NCI-H2029 treated with DMSO at 0.1 percent for 48 hours (cell line): ENCODE measurements at places on chromosomes 2 and 18.

GRCh38 chr2:129912871-129913694, 66.4 kb upstream of the RAB6C start:
- DNase-seq, result no peak

DNA sequence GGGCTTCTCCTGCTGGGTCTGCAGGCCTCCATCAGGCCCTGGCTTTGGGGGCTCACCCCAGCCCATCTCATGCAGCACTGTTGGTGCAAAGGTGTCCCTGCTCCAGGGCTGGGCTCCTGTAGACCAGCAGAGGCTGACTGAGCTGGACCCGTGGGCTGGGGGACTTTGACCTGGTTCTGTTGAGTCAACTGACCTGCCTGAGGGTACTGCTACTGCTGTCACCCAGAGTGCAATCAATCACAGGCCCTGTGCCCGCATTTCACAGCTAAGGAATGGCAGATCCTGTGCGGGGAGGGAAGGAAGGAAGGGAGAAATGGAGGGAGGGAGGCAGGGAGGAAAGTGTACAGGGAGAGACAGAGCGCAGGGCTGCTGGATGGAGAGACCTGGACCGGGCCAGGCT, 136.8 kb downstream of the TPO start:
- DNase-seq, result no peak

- no peak for DNase-seq
Observed at GRCh38 chr18:34911661-34912384, 129.4 kb upstream of the MAPRE2 start.

GRCh38 chr18:36843784-36844183, 14.9 kb downstream of the KIAA1328 start:
- no peak for DNase-seq
